ENCODE measurements at places on chromosomes 16 and 17. TPM values are rescaled to one million over a fixed set of nuclear protein-coding genes. Genes with fewer than 3 reads are reported as not detected.

The ADAM11 gene
- total RNA-seq, result 0.12 TPM

The LRRC75A gene
- 1.1 TPM for total RNA-seq

- DNase-seq, result no peak
These were observed 1432.8 kb downstream of the CDH11 start for GRCh38 chr16:63689068-63689467.

GRCh38 chr16:49952386-49952785, 72.6 kb upstream of the CNEP1R1 start:
- peak; percentile 79 for DNase-seq

DNA sequence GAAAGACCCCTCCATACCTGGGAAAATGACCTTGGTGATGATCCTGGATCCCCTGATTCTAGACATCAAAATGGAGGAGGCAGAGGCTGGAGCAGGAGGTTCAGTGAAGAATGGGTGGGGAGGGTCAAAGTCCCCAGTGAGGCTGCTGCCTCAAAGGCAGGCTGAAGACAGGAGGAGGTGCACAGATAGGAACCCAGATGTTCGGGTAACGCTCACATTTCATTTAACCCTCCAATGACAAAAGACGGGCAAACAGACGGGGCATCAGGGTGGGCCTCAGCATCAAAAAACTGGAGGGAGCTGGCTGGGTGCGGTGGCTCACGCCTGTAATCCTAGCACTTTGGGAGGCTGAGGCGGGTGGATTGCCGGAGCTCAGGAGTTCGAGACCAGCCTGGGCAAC, at the start of gene ANKRD40CL:
TSS of gene ANKRD40CL (minus strand) at position 73 of the 400 bp plus-strand sequence. CDS start 605 bp downstream, outside the sequence.
- DNase-seq, result no peak

GRCh38 chr16:57537581-57538234, 1.3 kb upstream of the CCDC102A start:
- DNase-seq, result no peak

DNA sequence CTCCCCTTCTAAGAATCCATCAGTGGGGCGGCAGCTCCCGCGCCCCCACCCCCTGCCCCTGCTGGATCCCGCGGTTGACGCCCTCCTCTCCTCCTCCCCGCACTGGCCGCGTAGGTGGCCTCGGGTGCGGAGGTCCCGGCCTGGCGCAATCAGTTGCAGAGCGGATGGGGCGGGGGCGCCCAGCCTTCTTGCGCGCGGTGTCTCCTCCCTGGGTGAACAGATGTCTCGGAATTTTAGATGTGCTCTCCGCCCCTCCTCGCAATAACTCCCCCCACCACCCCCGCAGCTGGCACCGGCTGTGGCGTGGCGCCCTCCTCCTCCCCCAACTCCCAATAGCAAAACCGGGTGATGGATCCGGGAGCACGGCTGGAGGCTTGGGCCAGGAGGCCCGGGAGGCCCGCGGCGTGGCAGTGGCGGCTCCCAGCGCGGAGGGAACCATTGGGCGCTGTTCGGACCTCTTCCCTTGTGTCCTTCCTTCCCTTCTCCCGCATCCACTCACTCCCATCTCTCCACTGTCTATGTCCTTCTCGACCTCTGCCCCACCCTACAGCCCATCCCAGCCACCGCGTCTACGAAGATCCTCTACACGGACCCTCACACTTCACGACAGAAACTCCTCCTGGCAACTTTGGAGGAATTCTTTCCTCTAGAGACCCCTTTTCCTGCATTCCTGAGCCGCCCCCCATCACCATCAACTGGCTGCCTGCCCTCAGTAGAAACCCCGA, 11.0 kb downstream of the NEUROD2 start:
- DNase-seq, result no peak

DNA sequence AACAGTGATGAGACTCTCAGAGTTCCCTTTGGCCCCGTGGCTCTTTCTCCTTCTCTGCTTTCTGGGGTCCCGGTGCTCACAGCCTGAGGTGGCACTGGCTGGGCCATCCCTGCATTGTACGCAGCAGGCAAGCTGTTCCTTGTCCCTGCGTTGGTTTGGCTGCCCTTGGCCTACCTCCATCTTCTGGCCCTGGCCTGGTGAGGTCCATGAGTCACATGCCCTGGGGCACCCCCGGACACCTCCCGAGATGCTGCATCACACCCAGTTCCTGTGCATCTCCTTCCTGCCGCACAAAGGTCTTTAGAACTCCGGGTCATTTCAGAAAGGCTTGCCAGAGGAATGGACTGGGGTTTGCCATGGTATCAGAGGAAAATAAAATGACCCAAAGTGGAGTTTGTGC, 9.5 kb downstream of the SULT1A2 start:
- peak; percentile 93 for DNase-seq

Data from M059J (cell line).